ENCODE measurements at places on chromosomes 3 and 15.

- no peak for DNase-seq
Measured at GRCh38 chr3:134372396-134373270, 1.6 kb downstream of the AMOTL2 start.

GRCh38 chr3:84960581-84960980 is 1.8 kb downstream of the CADM2 start:
- DNase-seq: no peak

GRCh38 chr3:88991496-88991895 is 115.9 kb upstream of the EPHA3 start:
- DNase-seq: no peak

- no peak for DNase-seq
Measured at GRCh38 chr3:46277476-46277875, 35.2 kb downstream of the CCR3 start.

GRCh38 chr3:73056014-73056844 is 5.2 kb upstream of the EBLN2 start:
- no peak for DNase-seq

GRCh38 chr3:182802413-182803390 is 9.4 kb downstream of the ATP11B start:
- DNase-seq: no peak

DNA sequence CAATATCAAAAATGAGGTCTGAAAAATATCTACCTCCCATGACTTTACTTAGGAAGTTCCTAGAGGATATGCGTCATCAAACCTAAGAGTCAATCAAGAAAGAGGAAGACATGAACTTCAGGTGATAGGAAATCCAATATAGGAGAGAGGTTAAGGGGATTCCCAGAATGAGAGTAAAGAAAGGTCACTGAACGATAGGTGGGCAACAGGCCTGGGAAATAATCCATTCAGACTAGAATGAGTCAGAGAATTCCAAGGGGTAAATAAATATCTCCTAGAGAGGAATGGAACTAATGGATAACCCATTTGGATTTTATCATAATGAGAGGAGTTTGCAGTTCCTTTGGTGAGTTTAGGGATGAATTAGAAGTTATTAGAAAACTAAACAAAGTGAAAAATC is 131.1 kb upstream of the NUDT16 start:
- DNase-seq: no peak

DNA sequence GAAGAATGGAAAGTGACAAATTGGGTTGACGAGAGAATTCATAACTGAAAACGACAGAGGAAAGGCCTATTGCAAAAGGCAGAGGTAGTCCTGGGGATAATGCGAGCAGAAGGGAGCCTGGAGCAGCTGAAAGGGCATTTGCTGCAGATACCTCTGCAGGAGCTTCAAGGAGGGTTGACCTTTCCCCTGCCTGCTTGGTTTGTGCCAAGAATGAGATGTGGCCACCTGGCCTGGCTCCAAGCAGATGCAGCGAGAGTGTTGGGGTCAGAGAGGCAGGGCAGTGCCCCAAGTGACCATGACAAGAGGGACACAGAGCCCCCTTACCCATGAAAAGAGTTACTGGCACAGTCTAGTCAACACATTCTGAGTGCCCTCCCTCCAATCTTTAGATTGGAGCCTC is 43.5 kb downstream of the SLC41A3 start:
- DNase-seq: no peak

GRCh38 chr3:52190294-52191074 is 7.5 kb upstream of the ALAS1 start:
- no peak for DNase-seq

Measured in activated CD4-positive, alpha-beta memory T cell treated with anti-CD3 and anti-CD28 coated beads for 36 hours (primary cell).